Neural progenitor cell (in vitro differentiated cells): ENCODE measurements at places on chromosomes 11 and 22.

DNA sequence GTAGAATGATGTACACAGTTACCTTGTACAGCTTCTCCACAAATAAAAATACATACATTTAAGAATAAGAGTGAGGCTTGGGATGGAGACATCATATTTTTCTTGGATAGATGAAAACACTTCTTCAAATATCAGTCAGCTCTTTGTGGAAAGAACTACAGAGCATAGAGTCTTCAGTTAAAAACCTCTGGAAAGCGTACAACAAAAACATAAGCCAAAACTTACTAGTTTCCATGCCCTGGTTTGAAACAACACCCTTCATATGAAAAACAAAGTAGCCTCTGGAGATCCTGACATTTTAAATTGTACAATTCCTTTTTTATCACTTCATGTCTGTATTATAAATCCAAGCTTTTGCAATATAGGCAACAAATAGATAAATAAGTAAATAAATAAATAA is 7.0 kb upstream of the CEP126 start:
- H3K27me3 ChIP-seq, result no peaks in the 10 kb centered on the region
- H3K27ac ChIP-seq, result no peak overlapping the region
- peaks cover 3% of the 10 kb centered on the region for H3K4me1 ChIP-seq
- no peak overlapping the region for H3K4me3 ChIP-seq

GRCh38 chr11:43498561-43498960 is 139.8 kb downstream of the TTC17 start:
- no peak for DNase-seq
- no peaks in the 10 kb centered on the region for H3K27me3 ChIP-seq
- H3K36me3 ChIP-seq, result no peaks in the 10 kb centered on the region
- no peak overlapping the region for H3K4me3 ChIP-seq
- H3K27ac ChIP-seq, result no peak overlapping the region
- no peaks in the 10 kb centered on the region for H3K4me1 ChIP-seq

- no peak for DNase-seq
- H3K4me3 ChIP-seq, result no peak overlapping the region
- no peaks in the 10 kb centered on the region for H3K36me3 ChIP-seq
Observed at GRCh38 chr22:38135133-38135706, 24.7 kb upstream of the BAIAP2L2 start.

GRCh38 chr22:33459137-33459536 is 401.0 kb upstream of the SYN3 start:
- H3K36me3 ChIP-seq, result peaks cover 3% of the 10 kb centered on the region
- H3K4me1 ChIP-seq, result no peaks in the 10 kb centered on the region
- no peaks in the 10 kb centered on the region for H3K27me3 ChIP-seq
- no peak overlapping the region for H3K27ac ChIP-seq
- no peak overlapping the region for H3K4me3 ChIP-seq
- DNase-seq, result no peak

- DNase-seq, result no peak
- no peaks in the 10 kb centered on the region for H3K27me3 ChIP-seq
- no peak overlapping the region for H3K4me3 ChIP-seq
- no peak overlapping the region for H3K27ac ChIP-seq
- no peaks in the 10 kb centered on the region for H3K36me3 ChIP-seq
Observed at GRCh38 chr11:15818132-15818842, 538.1 kb downstream of the SOX6 start.

DNA sequence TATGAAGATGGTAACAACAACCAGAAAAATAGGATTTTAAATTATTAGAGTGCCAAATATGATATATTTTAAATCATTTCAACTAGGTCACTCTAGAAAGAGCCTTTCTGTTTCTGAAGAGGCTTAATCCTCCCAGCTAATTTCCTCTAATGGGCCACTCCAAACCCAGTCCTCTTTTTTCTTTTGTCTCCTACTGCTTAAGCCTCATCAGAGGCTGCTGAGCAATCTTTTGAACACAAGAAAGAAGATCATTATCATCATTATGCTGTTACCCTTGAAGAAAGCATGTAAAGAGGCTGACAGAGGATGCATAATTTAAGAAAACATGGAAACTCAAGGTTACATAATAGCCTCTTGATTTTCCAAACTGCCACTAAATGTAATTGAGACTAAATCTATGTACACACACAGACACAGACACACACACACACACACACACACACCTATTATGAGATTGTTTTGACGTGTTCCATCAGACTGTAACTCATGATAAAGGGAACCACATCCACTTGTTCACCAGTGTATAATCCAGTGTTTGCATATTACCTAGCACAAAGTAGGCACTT is 519.6 kb downstream of the METTL15 start:
- no peaks in the 10 kb centered on the region for H3K36me3 ChIP-seq
- peaks cover 20% of the 10 kb centered on the region for H3K4me1 ChIP-seq
- no peaks in the 10 kb centered on the region for H3K27me3 ChIP-seq
- DNase-seq, result peak; percentile 36

DNA sequence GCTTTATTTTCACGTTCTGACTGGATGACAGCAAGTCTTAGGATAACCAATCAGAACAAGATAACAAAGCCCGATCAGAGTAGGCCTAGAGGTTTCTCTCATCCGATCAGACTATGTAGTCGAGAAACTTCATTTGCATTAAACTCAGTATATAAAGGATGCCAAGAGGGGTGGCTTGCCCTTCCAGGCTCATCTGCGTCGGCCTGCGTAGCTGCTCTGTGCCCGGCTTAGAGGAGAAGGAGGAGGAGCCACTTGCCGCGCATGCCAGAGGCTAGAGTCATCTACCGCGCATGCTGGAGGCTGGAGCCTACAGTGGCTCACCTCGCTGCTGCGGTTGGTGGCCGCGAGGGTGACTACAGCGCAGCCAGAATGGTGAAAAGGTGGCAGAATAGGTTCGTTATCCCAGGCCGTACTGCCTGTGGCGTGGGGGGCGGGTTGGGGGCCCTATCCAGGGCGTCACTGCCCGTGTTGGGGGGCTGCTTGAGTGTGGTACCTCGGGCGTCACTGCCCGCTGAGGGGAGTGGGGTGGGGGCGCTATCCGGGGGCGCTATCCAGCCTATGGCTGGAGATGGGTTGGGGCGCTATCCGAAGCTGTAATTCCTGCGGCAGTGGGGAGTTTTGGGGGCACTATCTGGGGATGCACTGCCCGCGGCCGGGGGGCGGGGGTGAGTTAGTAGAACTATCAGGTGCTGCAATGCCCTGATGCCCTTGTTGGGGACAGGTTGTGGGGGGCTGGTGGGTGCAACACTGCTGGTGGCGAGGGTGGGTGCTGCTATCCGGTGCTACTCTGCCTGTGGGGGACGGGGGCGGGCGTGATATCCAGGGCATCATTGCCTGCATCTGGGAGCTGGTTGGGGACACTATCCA is at the start of gene RFPL2:
RFPL2 (minus strand) TSS at position 218 of the 867 bp plus-strand sequence. CDS start 2,622 bp downstream, outside the sequence.
- peak within 1 kb of the TSS; percentile 54 for H3K4me3 ChIP-seq
- H3K36me3 ChIP-seq, result no peaks in the 10 kb centered on the region
- H3K27ac ChIP-seq, result no peak within 1 kb of the TSS
- H3K27me3 ChIP-seq, result peaks cover 60% of the 10 kb centered on the region
- peaks cover 6% of the 10 kb centered on the region for H3K4me1 ChIP-seq
